Activated naive CD4-positive, alpha-beta T cell treated with anti-CD3 and anti-CD28 coated beads for 36 hours (primary cell): ENCODE measurements at places on chromosomes 7 and 10.

DNA sequence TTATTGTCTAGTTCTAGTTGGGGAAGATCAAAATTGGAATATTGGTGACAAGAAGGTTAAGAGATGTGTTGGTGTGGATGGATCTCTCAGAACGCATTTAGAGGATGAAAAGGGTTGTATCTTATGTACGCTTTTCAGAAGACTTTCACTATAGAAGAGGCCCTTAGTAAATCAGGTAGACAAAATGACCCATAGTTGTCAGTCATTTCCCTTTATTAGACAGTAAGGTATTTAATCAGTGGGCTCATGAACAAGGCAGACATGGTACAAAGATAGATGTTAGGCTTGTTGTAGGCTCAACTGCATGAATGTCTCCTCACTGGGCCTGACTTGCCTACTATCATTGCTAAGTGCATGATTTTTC is 359.2 kb downstream of the PHF14 start:
- H3K27ac ChIP-seq = no peak overlapping the region
- no peak for DNase-seq
- H3K36me3 ChIP-seq = no peaks in the 10 kb centered on the region
- no peak overlapping the region for H3K4me3 ChIP-seq
- peaks cover 2% of the 10 kb centered on the region for H3K27me3 ChIP-seq

GRCh38 chr7:126605553-126605952 is 647.2 kb downstream of the GRM8 start:
- H3K27me3 ChIP-seq = no peaks in the 10 kb centered on the region
- no peaks in the 10 kb centered on the region for H3K4me1 ChIP-seq
- H3K4me3 ChIP-seq = no peak overlapping the region
- no peak for DNase-seq

DNA sequence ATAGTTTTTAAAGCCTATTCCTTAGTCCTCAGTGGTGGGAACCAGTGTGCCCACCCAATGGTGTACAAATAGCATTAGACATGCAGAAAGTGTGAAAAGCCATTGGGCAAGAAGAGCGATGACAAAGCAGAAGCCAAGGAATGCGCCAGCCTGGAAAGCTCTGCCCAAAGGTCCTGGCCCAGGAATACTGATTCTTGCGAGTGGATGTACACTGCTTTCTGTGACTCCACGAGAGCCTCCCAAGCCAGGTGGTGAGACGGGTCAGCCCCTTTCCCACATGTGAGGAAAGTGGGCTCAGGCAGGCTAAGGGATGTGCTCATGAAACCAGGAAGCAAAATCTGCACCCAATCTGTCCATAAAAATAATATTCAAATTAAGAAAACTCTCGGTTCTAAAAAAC is 106.6 kb downstream of the ADCY1 start:
- H3K27me3 ChIP-seq = peaks cover 19% of the 10 kb centered on the region
- no peaks in the 10 kb centered on the region for H3K4me1 ChIP-seq
- H3K4me3 ChIP-seq = no peak overlapping the region
- DNase-seq = no peak
- no peak overlapping the region for H3K27ac ChIP-seq
- no peaks in the 10 kb centered on the region for H3K36me3 ChIP-seq

DNA sequence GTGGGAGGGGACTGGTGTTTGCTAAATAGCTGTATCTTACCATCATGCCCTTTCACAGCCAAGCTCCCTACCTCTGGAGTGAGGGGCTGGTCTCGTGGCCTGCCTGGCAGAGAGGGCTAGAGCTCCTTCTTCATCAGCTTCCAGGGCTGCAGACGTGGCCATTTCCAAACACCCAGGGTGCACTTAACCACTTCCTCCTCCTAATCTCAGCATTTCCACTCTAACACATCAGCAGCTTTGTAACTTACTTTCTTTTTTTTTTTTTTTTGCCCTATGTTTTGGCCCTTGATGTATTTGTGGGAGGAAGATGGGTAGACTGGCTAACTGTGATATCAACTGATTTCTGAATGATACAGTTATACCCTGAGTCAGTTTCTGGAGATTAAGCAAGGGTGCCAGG is 27.4 kb downstream of the LRRC4 start:
- peaks cover 14% of the 10 kb centered on the region for H3K4me1 ChIP-seq
- DNase-seq = no peak
- peaks cover 19% of the 10 kb centered on the region for H3K36me3 ChIP-seq
- no peak overlapping the region for H3K27ac ChIP-seq
- H3K27me3 ChIP-seq = no peaks in the 10 kb centered on the region
- H3K4me3 ChIP-seq = no peak overlapping the region

DNA sequence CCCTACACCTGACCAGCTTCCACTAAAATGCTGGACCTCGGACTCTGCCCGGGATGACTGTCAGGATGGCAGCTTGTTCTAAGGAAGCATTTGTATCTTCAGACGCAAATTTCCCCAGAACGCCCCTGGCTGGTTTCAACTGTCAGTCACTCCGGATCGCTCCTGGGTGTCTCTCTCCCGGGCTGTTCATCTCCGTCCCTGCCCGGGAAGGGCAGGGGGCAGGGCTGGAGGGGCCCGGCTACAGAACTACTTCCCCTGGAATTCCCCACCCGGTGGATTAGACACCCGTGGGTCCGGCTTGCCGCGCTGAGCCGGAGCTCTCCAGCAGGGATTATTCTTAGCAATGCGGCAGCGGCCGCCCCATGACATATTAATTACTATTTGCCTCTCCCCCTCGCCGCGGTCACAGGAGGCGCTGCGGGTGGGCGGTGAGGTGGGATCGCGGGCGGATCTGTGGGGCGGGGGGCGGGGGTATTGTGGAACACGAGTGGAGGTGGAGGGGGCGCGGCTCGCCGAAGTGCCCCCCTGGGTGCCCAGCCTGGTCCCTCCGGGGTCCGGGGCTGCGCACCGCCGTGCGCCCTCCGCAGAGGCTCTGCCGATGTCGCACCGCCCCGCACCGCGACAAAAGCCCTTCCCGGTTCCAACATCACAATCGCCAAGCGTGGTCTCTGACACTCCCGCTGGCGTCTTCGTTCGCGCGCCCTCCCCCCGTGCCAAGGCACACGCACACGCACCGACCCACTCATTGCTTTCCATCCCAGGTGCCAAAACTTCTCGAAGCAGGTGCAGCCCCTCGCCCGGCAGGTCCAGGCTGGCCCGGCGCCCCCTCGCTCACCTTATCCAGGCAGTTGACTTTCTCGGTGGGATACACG is 276.1 kb upstream of the NEBL start:
- H3K36me3 ChIP-seq = no peaks in the 10 kb centered on the region
- H3K27me3 ChIP-seq = peaks cover 45% of the 10 kb centered on the region
- H3K4me3 ChIP-seq = peak overlapping the region; percentile 55
- DNase-seq = no peak
- H3K4me1 ChIP-seq = peaks cover 11% of the 10 kb centered on the region
- H3K27ac ChIP-seq = no peak overlapping the region

- H3K4me3 ChIP-seq = no peak overlapping the region
- H3K36me3 ChIP-seq = no peaks in the 10 kb centered on the region
- H3K4me1 ChIP-seq = peaks cover 23% of the 10 kb centered on the region
- no peak overlapping the region for H3K27ac ChIP-seq
Observed at GRCh38 chr10:5663692-5664427, 2.5 kb downstream of the ASB13 start.

GRCh38 chr7:74312418-74313028 is 23.3 kb downstream of the CLIP2 start:
- DNase-seq = peak; percentile 49
- peaks cover 4% of the 10 kb centered on the region for H3K27me3 ChIP-seq
- H3K4me1 ChIP-seq = peaks cover 2% of the 10 kb centered on the region
- H3K4me3 ChIP-seq = no peak overlapping the region

DNA sequence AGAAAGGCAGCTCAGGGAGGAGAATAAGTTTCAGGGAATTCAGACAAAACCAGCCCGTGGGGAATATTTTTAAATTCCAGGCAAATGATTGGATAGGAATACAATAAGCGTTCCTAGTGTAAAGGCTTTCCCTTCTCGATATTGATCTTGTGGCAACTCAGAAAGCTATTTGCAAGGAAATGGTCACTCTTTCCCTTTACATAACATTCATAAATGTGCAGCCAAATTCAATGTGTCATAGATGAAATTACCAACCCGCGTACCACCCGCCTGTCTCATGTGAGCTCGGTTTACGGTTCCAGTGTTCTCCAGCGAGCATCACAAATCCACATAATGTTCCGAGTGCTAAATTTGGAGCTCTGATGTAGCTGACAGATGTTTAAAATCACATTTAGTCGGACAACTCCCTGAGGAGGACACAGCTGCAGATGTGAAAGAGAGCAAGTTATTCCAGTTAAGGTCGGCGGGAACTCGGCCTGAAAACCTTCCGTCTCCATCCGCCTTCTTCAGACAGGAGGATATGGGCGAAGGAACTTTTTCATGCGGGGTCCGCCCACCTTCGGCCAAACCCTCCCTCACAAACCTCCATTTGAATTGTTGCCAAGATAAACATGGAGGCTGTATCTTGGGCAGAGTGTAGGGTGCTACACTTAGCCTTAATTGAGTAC is 327.0 kb downstream of the RNLS start:
- H3K4me1 ChIP-seq = peaks cover 4% of the 10 kb centered on the region
- H3K27ac ChIP-seq = no peak overlapping the region
- no peaks in the 10 kb centered on the region for H3K27me3 ChIP-seq
- H3K4me3 ChIP-seq = no peak overlapping the region
- H3K36me3 ChIP-seq = no peaks in the 10 kb centered on the region

GRCh38 chr7:1026721-1027161 is 17.6 kb upstream of the GPR146 start:
- no peak for DNase-seq
- H3K4me3 ChIP-seq = peak overlapping the region; percentile 45

GRCh38 chr7:83441-83840 is 108.9 kb upstream of the FAM20C start:
- H3K27ac ChIP-seq = no peak overlapping the region
- no peaks in the 10 kb centered on the region for H3K27me3 ChIP-seq
- H3K36me3 ChIP-seq = no peaks in the 10 kb centered on the region
- no peak overlapping the region for H3K4me3 ChIP-seq
- DNase-seq = no peak

DNA sequence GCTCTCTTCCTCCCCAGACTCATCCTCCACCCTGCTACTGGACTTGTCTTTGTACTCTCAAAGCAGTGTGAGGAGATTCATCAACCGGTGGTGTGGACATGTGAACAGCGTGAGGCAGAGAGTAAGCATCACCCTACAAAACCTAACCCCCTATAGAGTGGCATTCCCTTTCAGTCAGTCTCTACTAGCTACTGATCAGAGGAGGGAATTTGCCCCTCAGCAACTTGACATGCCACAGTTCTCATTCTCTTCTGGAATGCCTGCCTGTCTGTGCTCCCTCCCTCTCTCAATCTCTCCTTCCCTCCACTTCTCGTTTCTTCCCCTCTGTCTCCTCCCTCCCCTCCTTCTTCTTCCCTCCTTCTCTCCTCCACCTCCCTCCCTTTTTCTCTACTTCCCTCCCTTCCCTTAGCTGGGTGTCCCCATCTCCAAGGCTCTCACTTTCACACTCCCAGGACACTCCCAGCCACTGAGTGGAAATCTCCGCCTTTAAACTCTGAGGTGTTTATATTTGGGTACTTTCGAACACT is 24.6 kb downstream of the H2AZ2 start:
- H3K27ac ChIP-seq = no peak overlapping the region
- peaks cover 12% of the 10 kb centered on the region for H3K4me1 ChIP-seq
- no peak for DNase-seq
- no peak overlapping the region for H3K4me3 ChIP-seq
- H3K27me3 ChIP-seq = no peaks in the 10 kb centered on the region

- DNase-seq = peak; percentile 59
- peaks cover 13% of the 10 kb centered on the region for H3K4me1 ChIP-seq
- H3K36me3 ChIP-seq = peaks cover 4% of the 10 kb centered on the region
- peaks cover 50% of the 10 kb centered on the region for H3K27me3 ChIP-seq
Observed at GRCh38 chr7:26863518-26864308, 677 bp downstream of the SKAP2 start.

GRCh38 chr7:31529103-31529502 is 15.2 kb downstream of the ITPRID1 start:
- no peaks in the 10 kb centered on the region for H3K36me3 ChIP-seq
- no peak overlapping the region for H3K4me3 ChIP-seq
- no peaks in the 10 kb centered on the region for H3K4me1 ChIP-seq
- H3K27me3 ChIP-seq = no peaks in the 10 kb centered on the region
- no peak for DNase-seq
- no peak overlapping the region for H3K27ac ChIP-seq

- no peak overlapping the region for H3K4me3 ChIP-seq
- no peaks in the 10 kb centered on the region for H3K4me1 ChIP-seq
- no peak for DNase-seq
- H3K27me3 ChIP-seq = peaks cover 7% of the 10 kb centered on the region
- H3K27ac ChIP-seq = no peak overlapping the region
- no peaks in the 10 kb centered on the region for H3K36me3 ChIP-seq
Observed at GRCh38 chr7:97842006-97842405, 30.2 kb downstream of the ASNS start.

DNA sequence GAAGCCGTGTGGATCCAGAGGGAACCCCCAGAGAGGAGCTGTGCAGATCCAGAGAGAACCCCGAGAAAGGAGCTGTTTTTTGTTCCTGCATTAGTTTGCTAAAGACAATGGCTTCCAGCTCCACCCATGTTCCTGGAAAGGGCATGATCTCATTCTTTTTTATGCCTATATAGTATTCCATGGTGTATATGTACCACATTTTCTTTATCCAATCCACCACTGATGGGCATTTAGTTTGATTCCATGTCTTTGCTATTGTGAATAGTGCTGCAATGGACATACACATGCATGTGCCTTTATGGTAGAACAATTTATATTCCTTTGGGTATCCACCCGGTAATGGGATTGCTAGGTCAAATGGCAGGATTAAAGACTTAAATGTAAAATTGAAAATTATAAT is 95.4 kb upstream of the RHEB start:
- H3K4me3 ChIP-seq = no peak overlapping the region
- DNase-seq = no peak
- H3K36me3 ChIP-seq = peaks cover 3% of the 10 kb centered on the region
- no peak overlapping the region for H3K27ac ChIP-seq
- no peaks in the 10 kb centered on the region for H3K4me1 ChIP-seq

DNA sequence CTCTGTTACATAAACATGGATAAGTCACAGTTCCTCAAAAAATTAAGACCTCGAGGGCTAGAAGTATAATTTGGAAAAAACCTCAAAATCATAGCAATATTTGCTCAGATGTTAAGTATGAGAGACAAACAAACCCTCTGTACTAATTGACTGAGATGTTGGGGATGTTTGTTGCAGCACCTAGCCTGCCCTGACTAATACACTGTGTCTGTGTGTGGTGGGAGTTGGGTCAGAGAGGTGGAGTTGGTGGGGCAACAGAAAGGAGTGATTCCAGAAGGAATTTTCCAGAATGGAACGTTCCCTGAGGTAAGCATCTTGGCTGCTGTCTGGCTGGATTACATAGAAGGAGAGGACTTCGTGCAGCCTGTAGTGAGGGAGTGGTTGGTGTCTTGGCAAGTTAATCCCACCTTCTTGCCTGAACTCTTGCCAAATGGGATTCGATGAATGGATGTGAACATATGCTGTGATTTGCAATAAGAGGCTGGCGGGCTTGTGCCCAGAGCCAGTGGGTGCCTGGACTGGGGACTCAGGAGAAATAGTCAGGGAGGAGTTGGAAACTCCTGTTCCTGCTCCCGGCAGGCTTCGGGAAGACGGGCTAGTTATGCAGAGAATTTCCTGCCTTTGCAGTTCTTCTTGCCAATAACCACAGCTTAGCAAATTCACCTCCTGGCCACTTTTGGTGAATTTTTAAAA is 9.3 kb upstream of the FAM180A start:
- H3K27me3 ChIP-seq = peaks cover 33% of the 10 kb centered on the region
- DNase-seq = no peak
- no peak overlapping the region for H3K4me3 ChIP-seq

GRCh38 chr10:63716016-63716580 is 194.9 kb downstream of the REEP3 start:
- H3K4me3 ChIP-seq = no peak overlapping the region
- no peaks in the 10 kb centered on the region for H3K36me3 ChIP-seq
- peaks cover 10% of the 10 kb centered on the region for H3K4me1 ChIP-seq
- DNase-seq = no peak
- H3K27ac ChIP-seq = no peak overlapping the region
